ENCODE measurements at places on chromosomes 5 and 9.
A peak's percentile ranks its signal among the peaks of the same experiment; 100 is the strongest.

- peak; percentile 63 for DNase-seq
Observed at GRCh38 chr5:149961957-149962409, 1.4 kb downstream of the SLC26A2 start.

DNA sequence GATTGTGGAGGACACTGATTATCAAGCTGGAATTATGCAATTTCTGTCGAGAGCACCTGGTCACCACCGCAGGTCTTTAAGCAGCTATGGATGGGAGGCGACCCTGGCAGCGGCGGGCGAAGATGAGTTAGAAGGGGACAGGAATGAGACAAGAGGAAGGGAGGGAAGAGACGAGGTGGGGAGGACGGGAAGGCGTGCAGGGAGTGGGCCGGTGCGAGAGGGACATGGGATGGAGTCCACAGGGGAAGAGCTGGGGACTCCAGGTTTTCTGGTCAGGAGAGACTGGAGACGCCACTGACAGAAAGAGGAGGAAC, 192.3 kb downstream of the MELK start:
- DNase-seq: no peak

DNA sequence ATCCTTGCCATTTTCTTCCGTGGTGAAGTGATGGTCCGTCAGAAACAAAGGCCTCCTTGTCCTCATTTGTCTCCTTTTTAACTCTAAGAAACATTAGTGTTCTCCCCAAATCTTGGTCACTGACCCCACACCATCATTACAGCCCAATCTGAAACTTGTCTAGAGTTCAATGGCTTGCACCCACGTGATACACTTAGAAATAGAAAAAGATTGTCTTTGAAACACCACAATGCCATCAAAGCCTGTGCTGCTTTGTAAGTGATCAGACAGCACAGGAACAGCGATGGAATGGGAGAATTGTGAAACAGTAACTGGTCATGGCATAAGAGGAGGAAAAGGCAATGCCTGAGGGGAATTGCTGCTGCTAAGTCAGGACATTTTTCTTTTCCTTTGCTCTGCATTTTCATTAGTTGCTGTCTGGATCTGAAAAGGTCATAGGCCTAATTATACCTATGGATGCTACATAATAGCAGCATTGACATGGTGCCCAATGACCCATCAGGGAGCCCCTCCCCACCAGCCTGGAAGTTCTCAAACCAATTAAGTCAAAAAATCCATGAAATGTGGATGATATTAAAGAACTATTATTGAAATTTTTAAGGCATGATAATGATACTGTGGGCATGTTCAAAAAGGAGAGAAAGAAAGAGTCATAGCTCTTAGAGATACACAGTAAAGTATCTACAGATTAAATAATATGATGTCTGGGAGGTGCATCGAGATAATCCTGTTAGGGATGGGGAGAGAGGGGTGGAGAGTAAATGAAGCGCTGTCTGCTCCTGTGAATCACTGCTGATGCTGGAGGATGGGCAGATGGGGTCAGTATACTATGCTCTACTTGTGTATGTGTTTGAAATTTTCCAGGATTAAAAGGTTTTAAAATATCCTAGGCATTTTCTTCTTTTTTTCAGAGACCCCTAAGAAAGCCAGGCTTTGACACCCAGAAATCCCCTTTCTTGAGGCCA, 83.6 kb downstream of the ENC1 start:
- DNase-seq: peak; percentile 96

DNA sequence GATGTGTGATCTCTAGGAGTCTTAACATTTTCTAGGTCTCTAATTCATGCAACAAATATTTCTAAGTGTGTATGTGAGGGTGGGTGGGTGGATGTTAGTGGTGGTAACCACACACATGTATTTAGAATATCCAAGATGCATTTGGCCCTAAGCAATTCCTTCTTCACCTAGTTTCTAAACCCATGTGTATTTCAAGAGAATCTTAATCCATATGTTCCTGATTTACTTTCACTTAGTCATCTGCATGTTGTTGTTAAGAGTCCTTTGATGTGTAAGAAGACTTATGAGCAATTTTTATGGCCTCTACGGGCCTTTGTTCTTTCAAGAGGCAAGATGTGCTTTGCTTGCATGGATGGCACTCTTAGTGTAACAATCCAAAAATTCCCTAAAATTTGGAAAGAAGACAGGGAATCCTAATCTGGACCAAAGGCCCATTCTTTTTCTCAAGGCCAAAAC, 282.6 kb downstream of the SPATA31D1 start:
- DNase-seq: no peak

DNA sequence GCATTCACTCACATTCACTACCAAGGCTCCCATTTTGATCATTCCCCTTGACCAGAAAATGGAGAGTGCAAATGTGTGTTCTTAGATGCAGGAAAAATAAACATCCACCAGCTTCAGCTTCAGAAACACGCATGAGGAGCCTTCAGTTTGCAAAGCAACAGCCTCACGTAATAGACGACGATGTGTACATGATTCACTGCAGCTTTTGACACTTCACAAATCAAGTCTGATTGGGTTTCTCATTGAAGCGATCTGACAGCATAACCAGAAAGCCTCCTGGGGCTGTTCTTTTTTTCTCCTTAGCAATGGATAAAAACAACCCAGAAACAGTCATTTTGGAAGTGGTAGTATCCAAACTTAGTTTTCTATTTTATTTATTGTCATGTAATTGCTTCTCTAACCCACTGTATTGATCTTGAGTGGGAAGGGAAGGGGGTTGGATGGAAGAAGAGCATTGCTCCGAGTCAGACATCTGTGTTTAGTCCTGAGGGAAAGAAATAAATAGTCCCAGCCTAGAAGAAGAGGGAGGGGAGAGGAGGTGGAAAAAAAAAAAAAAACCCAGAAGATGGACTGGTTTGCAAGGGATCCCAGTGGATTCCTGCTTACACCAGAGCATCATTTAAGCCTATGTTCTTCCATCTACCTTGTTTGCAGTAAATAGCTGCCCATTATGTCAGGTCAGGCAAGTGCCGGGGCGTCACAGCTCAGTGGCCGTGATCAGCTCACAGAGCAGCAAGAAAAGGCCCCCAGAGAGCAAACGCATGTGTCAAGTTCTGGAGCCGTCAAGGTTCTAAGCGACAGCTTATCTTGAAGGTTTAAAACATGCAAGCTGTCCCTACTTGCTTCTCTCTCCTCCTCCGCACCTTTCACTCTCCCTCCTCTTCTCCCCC, 190.2 kb upstream of the SNX2 start:
- no peak for DNase-seq

DNA sequence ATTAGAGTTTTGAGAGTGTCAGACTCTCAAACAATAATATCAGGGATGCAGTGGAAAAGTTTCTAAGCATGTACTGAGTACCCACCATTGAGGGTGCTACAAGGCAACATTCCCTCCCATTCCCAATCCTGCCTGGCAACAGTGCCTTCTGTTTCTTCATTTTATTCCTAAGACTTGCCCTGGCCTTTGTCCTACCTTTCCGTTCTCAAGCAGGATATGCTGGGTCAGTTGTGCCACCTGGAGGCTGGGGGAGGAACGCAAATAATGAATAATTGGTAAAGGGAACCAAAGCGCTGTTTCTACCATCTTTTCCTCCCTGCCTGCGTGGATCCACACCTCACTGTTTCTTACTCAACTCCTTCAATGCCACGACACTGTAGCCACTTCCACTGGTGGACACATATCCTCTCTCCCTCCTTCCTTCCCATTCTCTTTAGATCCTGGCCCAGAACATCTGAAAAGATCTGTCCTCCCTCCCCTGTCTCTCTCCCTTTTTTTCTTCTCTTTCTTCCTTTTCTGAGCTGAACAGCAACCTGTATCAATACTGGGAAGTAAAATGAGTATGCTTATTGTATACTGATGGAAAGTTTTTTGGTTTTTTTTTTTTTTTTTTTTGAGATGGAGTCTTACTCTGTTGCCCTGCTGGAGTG, 149.5 kb downstream of the C9orf152 start:
- peak; percentile 83 for DNase-seq

DNA sequence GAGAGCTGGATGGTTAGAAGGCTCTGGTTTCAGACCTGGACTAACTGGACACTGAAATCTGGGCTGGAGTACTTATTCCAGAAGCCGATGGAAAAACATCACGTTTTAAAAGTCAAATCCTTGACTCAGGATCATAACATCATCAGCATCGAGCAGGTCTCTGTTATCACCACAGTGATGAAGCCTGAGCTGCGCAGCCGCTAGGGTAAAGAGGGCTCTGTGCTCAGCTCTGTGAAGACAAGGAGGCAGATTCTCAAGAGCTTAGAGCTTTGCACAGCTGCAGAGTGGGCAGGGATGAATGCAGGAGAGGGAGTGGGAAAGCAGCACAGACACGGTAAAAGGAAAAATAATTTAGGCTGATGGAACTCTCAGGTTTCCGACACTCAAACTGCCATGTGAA, 208.8 kb upstream of the TAS2R1 start:
- DNase-seq: no peak

DNA sequence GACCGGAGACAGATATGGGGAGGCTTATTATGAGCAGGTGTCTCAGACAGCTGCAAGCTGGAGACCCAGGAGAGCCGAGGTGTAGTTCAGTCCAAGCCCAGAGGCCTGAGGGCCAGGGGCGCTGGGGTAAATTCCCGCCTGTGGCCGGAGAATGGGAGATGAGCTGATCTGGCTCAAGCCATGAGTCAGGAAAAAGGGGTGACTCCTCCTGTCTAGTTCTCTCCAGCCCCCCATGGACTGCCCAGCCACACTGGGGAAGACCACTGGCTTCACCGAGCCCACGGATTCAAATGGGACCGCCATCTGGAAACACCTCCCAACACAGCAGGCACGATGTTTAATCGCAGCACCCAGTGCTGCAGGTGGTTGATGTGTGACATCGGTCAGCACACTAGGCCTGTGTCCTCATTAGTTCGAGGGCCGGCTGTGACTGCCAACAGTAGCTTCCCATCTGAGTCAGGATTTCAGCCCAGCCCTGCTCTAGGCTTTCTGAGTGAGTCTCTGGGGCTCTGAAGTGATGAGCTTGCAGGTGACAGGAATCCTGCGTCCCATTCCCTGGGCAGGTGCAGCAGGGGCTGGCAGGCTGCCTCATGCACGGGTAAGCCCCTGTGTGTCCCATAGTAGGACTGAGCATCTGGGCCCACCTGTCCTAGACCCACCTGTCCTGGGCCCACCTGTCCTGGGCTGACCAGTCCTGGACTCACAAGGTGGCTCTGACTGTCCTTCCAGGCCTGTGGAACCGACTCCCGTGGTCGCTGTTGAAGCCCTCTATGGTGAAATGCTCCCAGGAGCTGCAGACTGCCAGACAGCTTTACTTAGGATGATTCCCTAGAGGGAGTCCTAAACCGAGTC, 49.7 kb downstream of the AHRR start:
- DNase-seq: no peak

DNA sequence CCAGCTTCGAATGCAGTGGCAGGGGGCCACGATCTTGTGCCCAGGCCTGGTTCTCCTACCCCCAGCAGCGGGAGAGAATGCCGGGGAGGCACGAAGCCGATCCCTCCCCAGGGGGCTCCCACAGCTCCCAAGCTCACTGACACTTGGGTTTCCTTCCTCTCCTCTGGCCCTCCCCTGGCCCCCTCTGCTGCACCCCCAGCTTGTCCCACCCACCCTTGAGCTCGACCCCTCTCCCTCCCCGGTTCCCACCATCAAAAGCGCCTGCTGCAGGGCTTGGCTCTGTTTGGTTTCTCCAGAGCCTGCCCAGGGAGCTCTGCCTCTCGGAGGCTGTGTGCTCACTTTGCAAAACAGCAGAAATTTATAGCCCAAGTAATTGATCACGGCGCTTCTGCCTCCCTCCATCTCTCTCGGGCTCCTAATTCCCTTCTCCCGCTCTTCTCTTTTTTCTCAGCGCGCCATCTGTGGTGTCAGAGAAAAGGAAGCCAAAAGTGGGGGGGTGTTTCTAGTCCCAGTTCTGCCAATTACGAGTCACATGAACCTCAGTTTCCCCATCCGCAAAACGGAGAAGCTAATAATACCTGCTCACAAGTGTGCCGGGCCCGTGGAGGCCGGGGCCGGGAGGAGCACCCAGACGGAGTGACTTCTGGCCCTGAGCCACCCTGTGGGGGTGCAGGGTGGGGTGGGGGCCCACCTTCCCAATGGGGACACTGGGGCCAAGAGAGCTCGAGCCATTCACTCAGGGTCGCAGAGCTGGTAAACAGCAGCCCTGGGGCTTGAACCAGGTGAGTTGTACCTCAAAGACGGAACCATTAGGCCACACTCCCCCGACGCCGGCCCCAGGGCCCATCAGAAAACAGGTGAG, 141.2 kb upstream of the IER5L start:
- no peak for DNase-seq

DNA sequence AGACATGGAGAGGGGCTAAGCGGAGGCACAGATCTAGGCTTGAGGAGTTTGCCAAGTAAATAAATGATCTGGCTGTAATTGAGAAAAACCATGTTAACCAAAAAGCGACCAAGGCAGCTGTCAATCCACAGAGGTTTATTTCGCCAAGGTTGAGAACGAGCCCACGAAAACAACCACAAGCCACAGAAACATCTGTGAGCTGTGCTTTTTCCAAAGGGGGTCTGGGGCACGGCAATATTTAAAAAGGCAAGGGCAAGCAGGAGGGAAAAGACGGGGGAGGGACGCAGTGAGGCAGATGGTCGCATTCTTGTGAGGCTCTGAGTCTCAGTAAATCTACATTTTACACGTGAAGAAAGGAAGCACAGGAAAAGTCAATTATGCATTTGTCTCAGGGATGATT, 25.4 kb downstream of the CCT5 start:
- DNase-seq: no peak

DNA sequence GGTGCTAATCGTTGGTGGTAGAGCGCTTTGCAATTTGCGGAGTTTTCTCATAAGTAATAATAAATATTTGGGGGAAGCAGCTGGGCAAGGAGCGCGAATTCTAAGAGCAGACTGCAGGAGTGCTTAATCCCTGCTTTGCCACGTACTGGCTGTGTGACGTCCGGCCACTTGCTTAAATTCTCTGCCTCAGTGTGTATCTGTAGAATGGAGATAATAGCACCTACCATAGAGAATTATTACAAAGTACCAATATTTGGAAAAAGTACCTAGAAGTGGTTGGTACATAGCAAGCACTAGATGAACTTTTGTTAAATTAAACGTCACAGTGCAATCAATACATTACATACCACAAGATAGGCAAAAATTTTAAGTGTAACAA, 598 bp upstream of the TMED7 start:
- no peak for DNase-seq

- DNase-seq: peak; percentile 20
Observed at GRCh38 chr9:88804254-88804596, 187.0 kb upstream of the S1PR3 start.

DNA sequence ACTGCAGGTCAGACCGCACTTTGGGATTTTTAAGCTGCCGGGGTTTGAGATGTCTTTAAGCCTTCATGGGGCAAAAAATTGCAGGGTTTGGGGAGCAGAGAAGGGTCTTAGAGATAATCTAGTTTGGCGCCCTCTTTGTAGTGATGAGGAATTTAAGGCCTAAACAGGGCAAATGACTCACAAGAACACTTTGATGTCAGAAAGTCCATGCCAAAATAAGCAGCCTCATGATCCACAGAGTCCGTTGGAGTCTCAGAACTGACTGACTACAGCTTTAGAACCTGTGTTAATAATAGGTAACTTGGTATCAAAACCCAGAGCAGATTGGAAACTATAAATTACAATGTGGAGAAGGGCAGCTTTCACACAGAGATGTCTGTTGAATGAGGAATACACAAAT, 35.9 kb upstream of the PTGS1 start:
- no peak for DNase-seq
